ENCODE measurements at places on chromosomes 3 and 15.

- peak; percentile 70 for DNase-seq
These were observed 24.4 kb downstream of the SLC2A2 start for GRCh38 chr3:171001957-171002694.

DNA sequence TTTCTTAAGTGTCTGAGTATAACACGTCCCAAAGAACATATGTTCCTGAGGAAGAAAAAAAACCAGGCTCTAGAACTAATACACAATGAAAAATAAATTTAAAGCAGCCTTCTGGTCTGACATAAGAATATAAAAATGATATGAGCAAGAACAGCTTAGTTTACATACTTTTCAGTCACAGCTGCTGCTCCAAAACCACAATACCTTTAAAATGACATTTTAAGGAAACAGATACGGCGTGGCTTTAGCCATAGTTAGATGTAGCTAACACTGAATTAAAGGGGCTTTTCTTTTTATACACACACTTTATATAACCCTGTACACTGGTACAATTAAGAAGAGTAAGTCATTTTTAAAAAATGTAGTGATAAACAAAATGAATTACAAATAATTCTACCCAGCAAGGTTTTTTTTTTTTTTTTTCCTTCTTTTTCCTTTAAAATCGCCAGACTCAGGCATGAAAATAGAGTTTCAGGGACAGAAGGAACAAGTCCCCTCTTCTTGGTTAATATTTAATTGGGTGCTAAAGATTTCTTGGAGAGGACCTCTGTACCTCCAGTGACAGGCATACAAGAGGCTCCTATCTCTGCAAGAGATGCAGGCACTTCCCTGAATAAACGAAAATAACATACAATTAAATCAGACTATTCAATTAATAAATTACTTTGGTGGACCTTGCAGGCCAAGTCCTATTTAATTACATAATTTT lies 265.6 kb downstream of the FOXP1 start:
- DNase-seq = peak; percentile 88

GRCh38 chr3:170049146-170050000 lies 11.6 kb downstream of the GPR160 start:
- DNase-seq = no peak

DNA sequence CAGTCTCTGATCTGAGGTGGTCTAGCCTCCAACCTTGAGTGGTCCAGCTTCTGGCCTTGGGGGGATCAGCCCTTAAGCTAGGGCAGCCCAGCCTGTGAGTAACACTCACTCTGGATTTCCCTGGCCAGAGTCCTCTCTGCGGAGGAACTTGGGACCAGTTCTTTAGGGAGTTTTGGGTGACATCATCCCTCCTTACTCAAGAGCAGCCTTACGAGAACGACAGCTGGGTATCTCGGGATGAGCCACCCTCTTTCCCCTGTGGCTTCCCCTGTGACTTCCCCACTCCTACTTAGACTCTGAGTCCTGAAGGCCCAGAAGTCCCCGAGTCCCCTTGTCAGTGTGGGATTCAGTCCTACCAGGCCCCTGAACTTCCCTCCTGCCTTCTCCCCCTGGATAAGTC lies 10.2 kb upstream of the PLXND1 start:
- peak; percentile 72 for DNase-seq

- peak; percentile 56 for DNase-seq
These were observed 16.2 kb upstream of the XIRP1 start for GRCh38 chr3:39208463-39209055.

GRCh38 chr15:62173215-62173614 lies 8.1 kb upstream of the C2CD4B start:
- no peak for DNase-seq

GRCh38 chr3:88440701-88441100 lies 290.9 kb downstream of the C3orf38 start:
- no peak for DNase-seq

DNA sequence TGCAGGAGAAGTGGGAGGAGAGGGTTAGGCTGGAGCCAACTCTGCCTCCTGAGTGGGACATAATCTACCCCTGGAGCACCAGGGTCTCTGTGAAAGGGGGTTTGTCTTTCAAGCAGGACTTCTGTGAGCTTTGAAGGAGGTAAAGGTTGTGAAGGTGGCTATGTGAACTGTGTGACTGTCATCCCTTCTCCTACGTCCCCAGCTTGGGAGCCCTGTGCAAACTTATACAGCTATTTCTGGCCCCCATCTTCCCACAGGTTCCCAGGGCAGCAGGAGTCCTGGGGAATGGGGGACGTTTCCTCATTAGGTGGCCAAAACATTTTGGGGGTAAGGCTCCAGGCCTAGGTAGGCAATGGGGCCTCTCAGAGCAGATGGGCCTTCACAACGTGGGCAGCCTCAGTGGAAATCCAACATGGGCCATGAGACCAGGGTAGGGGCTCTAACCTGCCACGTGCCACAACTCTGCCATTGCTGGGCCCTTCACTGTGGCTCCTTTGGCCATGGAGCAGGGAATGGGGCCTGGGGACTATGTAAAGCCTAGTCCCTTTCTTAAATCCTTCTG lies 3.5 kb downstream of the VIPR1 start:
- no peak for DNase-seq

DNA sequence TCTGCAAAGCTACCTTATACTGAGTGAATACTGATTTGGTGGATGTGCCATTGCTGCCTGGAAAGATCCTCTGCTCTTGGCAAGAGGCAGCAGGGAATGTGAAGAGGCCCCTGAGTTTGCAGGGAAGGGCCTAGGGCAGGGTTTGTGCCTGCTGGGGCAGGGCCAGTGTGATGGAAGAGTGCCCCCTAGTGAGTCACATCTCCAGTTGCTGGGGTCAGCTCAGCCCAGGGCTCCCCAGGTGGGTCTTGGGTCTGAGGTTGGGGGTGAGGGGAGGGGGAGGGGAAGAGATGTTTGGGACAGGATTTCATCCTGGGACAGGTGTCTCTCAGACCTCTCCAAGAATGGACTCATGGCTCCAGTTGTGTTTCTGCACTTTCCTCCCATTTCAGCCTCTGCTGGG lies 4.1 kb upstream of the AMOTL2 start:
- peak; percentile 62 for DNase-seq
